ENCODE measurements at places on chromosomes 5 and 9.

GRCh38 chr5:57437976-57438805, 44.4 kb downstream of the ACTBL2 start:
- no peak for DNase-seq

DNA sequence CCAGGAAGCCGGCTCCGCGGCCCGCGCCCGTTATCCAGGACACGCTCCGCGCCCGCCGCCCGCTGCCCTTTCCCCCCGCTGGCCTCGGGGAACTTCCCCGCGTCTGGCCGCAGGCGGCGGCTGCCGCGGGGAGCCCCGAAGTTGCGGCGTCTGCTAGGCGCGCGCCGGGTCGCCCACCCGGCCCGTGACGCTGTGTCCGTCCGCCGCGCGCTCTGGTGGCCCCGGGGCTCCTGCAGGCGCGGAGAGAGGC, 621 bp upstream of the GCNT4 start:
- no peak for DNase-seq

DNA sequence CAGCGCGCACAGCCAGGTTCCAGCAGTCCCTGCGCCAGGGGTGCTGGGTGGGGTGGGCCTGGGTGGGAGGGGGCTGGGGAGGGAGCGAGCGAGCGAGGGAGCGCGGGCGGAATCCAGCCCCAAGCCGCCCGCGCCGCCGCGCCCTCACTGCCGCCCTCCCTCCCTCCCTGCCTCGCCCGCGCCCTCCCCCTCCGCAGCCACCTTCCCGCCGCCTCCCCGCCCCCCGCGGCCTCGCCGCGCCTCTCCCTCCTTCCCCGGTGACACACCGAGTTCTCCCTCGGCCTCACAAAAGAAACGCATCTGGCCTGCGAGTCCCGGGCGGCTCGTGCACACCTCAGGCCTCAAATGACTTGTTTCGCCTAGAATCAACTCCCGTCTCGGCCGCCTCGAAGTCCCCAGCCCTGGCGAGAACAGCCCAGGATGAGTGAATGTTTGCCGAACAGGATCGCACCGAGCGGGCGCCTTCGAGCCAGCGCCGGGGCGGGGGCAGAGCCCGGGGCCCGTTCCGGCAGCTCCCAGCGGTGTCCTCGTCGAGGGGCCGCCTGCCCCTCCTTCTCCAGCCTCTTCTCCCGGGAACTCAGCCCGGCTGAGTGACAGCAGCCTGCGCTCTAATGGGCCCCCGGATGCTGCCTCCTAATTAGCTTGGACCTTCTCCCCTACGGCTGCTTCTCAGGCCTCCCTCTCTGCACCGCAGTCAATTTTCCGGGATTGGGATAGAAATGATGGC, 371 bp upstream of the PITX1 start:
- no peak for DNase-seq

- DNase-seq, result peak; percentile 11
Measured at GRCh38 chr9:72396247-72397091, 31.5 kb upstream of the ZFAND5 start.
